ENCODE measurements at places on chromosomes 11 and 22.
A peak's percentile ranks its signal among the peaks of the same experiment; 100 is the strongest.

GRCh38 chr11:93570759-93571413 lies 27.7 kb upstream of the SMCO4 start:
- no peak for DNase-seq

- no peak for DNase-seq
Measured at GRCh38 chr11:69480547-69481392, 693 bp upstream of the LINC01488 start.

- no peak for DNase-seq
Measured at GRCh38 chr11:76120513-76121101, 85.7 kb downstream of the WNT11 start.

DNA sequence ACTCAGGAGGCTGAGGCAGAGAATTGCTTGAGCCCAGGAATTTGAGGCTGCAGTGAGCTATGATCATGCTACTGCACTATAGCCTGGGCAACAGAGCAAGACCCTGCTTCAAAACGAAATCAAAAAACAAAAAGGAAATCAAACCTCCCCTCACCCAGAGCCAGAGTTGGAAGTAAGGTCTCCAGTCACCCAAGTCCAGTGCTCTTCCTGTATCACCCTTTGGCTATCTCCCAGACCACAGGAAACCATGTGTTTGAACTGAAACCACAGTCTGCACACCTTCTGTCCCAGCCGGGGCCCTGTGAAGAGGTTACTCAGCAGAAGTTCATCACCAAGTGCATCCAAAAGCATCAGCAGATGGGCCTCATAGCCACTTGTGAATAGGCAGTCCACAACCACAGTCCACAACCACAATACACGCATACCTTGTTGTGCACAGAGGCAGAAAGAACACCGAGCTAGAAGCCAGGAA lies 4.6 kb downstream of the MYH9 start:
- DNase-seq, result peak; percentile 66

Measured in stimulated activated CD4-positive, alpha-beta T cell treated with anti-CD3 and anti-CD28 coated beads, Interleukin-2, amount 100 ng/mL, for 24 hours (primary cell).